ENCODE measurements at places on chromosomes 12 and 14. TPM values are rescaled to one million over a fixed set of nuclear protein-coding genes. Genes with fewer than 3 reads are reported as not detected.

PRPH gene
- total RNA-seq = 14.3 TPM

TAS2R31 gene
- total RNA-seq = 3.3 TPM

NKX2-1 gene
- not detected for total RNA-seq

CIROP gene
- not detected for total RNA-seq

RASSF3 gene
- 104 TPM for total RNA-seq

LMBR1L gene
- 49.6 TPM for total RNA-seq

LRRC10 gene
- total RNA-seq = not detected

PLCZ1 gene
- total RNA-seq = not detected
